ENCODE measurements at places on chromosomes 11 and 22.

- no peak for DNase-seq
Observed at GRCh38 chr11:86374586-86374985, at the start of gene CCDC81. CCDC81 (plus strand) TSS chr11:86374887; CDS start chr11:86375164, 277 bp downstream.

DNA sequence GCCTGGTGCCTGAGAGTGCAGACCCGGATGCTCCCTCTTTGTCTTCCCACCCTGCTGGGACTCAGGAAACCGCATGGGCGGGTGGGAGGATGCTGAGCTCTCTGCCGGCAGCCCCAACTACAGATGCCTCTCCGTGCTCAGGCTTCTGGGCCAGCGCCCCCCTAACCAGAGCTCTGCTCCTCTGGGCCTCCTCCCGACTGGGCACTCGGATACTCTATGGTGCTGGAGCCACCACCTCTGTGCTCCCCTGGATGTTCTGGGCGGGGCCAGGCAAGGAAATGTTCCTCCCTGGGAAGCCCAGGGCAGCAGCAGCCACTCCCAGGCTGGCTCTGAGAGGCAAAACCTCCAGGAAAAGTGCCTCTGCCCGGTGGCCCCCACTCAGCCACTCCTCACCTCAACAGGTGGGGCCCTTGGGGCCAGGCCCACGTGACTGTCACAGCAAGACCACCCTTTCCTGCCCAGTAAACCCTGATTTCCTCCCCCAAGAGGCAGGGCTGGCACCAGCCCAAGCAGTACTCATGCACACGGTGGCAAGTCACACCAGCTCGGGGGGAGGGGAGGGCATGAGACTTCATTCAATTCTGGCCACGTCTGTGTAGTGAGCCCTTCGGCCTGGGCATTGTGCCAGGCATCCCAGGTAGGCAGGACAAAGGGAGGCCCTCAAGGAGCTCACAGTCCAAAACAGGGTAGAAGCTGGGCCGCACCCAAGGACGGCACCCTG is 54.7 kb upstream of the TCF20 start:
- DNase-seq, result no peak

- no peak for DNase-seq
Observed at GRCh38 chr11:115921986-115922385, 417.8 kb upstream of the CADM1 start.

DNA sequence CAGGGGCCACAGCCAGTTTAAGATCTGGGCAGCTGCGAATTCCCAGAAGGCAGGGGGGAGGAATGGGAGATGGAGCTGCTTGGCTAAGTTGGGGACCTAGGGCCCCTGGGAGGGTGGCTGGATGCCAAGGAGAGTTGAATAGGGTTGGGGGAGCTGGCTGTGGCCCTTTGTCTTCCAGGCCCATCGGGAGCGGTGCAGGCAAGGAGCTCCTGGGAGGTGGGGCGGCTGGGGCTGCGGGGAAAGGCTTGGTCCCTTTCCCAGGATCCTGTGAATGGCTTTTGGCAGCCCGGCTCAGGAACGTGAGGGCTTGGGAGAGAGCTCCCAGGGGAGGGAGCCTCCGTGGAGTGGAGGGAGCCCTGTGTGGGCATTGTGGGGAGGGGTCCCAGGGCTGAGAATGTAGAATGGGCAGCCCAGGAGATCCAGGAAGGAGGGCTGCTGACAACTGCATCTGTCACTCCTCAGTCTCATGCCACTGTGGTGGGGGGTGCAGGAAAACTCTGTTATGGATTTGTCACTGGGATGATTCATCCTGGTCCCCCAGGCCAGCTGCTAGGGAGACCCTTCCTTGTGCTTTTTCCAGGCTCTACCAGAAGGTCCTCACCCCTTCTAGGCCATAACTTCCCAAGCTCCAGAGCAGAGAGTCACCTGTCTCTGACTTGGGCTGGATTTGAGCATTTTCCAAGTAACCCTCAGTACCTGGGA is 6.0 kb downstream of the FREY1 start:
- DNase-seq, result no peak

GRCh38 chr11:77065878-77066228 is 918 bp upstream of the CAPN5 start:
- no peak for DNase-seq

DNA sequence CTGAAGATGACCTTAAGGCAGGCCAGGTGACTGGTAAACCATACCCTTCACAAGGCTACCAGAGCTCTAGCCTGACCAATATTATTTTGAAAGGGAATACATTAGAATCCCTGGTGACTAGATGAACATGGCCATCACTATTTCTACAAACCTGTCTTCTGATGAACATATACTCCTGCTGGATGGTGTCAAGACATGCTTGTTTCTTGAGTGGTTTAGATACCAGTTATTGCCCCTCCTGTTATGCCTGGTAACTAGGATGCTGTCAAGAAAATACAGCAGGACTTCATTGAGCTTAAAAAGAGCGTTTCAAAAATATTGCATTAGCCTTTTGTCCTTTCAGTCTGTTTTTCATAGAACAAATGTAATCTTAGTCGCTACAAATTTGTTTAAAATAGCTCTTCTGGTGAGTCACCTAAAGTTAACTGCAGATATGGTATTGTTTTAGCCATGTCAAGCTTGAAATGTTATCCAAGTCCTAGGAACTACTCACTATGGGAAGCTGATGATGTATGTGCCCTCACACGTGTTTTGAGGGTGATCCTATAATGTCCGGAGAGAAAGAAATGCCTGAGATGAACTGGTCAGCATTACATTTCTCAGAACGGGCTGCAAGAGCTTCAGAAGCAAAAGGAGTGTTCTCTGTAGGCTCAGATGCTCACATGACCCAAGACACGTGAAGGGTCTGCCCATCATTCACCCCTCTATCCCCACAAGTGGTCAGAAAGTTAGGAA is 20.6 kb downstream of the ADM start:
- no peak for DNase-seq

GRCh38 chr11:1230456-1231395 is 7.9 kb downstream of the MUC5B start:
- no peak for DNase-seq

DNA sequence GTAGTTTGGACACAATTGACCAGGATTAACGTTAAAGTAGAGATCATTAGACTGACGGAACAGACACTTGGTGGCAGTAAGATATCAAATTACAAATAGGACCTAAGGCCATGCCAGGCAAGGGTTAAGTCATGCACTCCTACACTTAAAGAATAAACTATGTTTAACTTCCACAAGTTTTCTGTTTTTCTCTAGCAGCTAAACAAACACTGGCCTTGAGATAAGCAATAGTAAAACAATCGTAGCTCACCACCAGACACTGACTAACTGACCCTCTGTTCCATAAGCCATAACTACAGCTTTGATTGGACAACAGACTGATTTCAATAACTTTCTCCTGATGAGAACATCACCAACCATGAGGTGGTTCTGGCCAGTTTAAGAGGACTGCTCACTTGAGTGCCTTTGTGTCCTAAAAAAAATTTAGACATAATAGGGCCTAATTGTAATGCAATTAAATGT is 2.0 kb upstream of the CEP126 start:
- no peak for DNase-seq

GRCh38 chr22:27132400-27132799 is 475.0 kb downstream of the MIAT start:
- DNase-seq, result no peak

- no peak for DNase-seq
Observed at GRCh38 chr11:134119094-134119493, 50.2 kb downstream of the JAM3 start.

DNA sequence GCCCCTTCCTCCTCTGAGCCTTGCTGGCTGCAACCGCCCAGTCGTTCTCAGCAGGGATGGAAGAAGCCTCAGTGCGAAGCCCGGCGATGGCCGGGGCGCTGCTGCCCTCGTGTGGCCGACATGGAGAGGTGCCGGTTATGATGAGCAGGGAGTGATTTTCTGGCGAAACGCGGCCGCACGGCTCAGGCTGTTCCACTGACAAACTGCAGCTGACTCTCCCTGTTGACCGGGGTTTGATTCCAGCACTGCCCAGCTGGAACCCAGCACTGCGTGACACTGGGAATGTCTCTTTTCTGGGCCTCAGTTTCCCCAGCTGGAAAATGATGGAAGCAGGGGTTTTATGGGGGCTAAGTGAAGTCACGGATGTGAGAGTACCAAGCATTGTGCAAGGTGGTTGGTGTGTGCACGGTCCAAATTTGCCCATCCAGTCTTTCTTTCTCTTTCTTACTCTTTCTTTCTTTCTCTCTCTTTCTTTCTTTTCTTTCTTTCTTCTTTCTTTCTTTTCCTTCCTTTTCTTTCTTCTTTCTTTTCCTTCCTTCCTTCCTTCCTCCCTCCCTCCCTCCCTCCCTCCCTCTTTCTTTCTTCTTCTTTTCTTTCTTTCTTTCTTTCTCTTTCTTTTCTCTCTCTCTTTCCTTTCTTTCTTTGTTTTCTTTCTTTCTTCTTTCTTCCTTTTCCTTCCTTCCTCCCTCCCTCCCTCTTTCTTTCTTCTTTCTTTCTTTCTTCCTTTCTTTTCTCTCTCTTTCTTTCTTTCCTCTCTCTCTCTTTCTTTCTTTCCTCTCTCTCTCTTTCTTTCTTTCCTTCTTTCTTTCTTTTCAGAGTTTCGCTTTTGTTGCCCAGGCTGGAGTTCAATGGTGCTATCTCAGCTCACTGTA is 25.8 kb upstream of the MPPED1 start:
- peak; percentile 32 for DNase-seq

DNA sequence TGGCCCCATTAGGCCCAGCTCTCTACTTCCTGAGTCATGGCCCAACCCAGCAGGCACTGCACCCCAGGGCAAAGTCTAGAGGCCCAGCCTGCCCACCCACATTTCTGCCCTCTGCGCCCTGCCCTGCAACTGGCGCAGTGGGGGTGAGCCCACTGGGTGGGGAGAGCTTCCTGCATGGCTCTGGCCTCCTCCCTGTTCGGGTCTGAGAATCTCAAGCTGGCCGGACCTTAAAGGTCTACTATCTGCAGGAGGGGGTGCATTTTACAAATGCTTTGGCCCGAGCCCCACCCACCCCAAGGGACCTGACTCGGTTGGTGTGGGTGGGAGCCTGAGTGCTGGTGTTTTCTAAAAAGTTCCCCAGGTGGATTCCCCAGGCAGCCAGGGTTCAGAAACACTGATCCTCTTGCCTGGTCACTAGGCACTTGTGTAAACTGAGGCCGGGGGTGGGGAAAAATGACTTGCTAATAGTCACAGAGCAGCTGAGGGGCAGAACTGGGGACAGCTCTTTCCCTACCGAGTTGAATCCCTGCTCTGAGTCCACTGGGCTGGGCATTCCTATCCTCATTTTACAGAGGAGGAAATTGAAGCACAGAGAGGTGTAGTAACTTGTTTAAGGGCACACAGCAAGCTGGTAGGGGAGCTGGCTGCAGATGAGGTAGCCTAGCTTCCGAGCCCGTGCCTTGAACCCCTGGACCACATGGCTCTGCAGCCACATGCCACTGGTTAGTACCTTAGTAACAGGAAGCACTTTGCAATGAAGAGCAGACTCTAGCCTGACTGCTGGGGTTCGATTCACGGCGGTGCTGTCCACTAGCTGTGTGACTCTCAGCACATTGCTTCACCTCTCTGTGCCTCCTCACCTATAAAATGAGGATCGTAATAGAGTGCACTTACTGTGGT is 36.3 kb downstream of the CD82 start:
- DNase-seq, result no peak

DNA sequence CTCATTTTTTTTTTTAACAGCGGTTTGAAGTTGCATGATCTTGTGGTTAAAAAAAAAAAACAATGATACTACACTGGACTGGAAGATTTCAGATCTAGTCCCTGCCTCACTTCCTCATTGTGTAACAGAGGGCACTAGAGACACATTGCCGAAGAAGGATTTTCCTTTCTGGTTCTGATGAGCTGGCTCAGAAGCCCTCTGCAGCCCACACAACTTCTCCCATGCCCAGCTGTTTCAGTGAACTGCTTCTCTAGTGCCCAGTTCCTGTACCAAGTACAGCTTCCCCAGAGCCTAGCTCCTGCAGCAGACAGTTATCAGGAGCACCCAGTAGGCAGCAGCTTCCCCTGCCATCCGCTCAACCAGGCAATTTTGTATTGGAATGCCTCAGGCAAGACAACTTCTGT is 29.5 kb upstream of the ANO5 start:
- no peak for DNase-seq

All from NCI-H526 treated with DMSO at 0.1 percent for 48 hours (cell line).